Breast epithelium (tissue), 4 donors: ENCODE measurements at places on chromosomes 3 and 15. TPM values are rescaled to one million over a fixed set of nuclear protein-coding genes. Genes with fewer than 3 reads are reported as not detected.

DNA sequence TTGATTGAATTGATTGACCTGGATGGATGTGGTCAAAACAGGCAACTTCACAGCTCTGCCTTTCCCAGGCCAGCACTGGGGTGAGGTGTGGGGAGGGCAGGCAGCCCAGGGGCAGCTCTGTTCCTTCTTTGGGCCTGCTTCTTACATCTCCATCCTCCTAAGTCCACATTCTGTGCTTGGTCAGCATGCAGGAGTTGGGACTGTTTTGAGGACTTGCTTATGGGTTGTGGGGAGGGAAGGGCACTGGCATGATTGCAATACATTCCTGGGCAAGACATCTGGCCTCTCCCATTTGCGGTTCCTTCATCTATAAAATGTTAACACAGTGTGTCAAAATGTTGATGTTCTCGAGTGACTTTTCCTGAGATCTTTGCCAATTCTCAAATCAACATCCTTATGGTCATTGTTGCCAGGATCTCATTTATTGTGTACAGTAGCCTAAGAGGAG, 84.1 kb downstream of the ST6GAL1 start:
- H3K27ac ChIP-seq = no peak overlapping the region
- no peaks in the 10 kb centered on the region for H3K27me3 ChIP-seq
- H3K4me3 ChIP-seq = no peak overlapping the region
- no peaks in the 10 kb centered on the region for H3K36me3 ChIP-seq
- no peak for DNase-seq

DNA sequence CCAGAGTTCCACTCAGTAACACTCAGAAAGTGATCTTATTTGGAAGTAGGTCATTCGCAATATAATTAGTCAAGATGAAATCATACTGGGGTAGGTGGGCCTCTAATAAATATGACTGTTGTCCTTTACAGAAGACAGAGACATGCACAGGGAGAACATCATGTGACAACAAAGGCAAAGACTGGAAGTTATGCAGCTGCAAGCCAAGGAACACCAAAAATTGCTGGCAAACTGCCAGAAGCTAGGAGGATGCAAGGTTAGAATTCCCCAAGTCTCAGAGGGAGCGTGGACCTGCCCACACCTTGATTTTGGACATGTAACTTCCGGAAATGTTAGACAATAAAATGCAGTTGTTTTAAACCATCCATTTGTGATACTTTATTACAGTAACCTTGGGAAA, 471.5 kb upstream of the AGTR1 start:
- H3K36me3 ChIP-seq = peaks cover 6% of the 10 kb centered on the region
- no peak overlapping the region for H3K4me3 ChIP-seq
- H3K27ac ChIP-seq = no peak overlapping the region
- H3K4me1 ChIP-seq = no peaks in the 10 kb centered on the region
- no peaks in the 10 kb centered on the region for H3K27me3 ChIP-seq

- H3K4me1 ChIP-seq = no peaks in the 10 kb centered on the region
- DNase-seq = no peak
- no peaks in the 10 kb centered on the region for H3K36me3 ChIP-seq
- H3K4me3 ChIP-seq = no peak overlapping the region
- peak overlapping the region; percentile 74 for H3K27ac ChIP-seq
- H3K27me3 ChIP-seq = no peaks in the 10 kb centered on the region
These were observed 3.0 kb downstream of the ZSCAN2 start for GRCh38 chr15:84603630-84604379.

Gene EXD1
- total RNA-seq = not detected

Gene ZDHHC19
- total RNA-seq = not detected

Gene TMOD2
- 11.5 TPM for total RNA-seq
